ENCODE measurements at places on chromosomes 1 and 21. TPM values are rescaled to one million over a fixed set of nuclear protein-coding genes. Genes with fewer than 3 reads are reported as not detected.

GRCh38 chr1:240737298-240737697, 125.3 kb upstream of the GREM2 start:
- H3K27ac ChIP-seq = no peak overlapping the region
- DNase-seq = no peak
- H3K36me3 ChIP-seq = no peaks in the 10 kb centered on the region
- no peaks in the 10 kb centered on the region for H3K27me3 ChIP-seq
- no peaks in the 10 kb centered on the region for H3K4me1 ChIP-seq

- H3K4me1 ChIP-seq = no peaks in the 10 kb centered on the region
- no peaks in the 10 kb centered on the region for H3K36me3 ChIP-seq
- no peak overlapping the region for H3K27ac ChIP-seq
- no peaks in the 10 kb centered on the region for H3K27me3 ChIP-seq
Measured at GRCh38 chr1:52530563-52531144, 22.2 kb downstream of the TUT4 start.

ADGRL2 gene
- 73.9 TPM for total RNA-seq

OLFML2B gene
- 1.2 TPM for total RNA-seq

Data from esophagus muscularis mucosa (tissue), 4 donors.